Stimulated activated CD4-positive, alpha-beta T cell treated with anti-CD3 and anti-CD28 coated beads, Interleukin-12 subunit alpha, Interleukin-12 subunit beta, amount 100 ng/mL, for 24 hours (primary cell): ENCODE measurements at places on chromosomes 16 and 17.

DNA sequence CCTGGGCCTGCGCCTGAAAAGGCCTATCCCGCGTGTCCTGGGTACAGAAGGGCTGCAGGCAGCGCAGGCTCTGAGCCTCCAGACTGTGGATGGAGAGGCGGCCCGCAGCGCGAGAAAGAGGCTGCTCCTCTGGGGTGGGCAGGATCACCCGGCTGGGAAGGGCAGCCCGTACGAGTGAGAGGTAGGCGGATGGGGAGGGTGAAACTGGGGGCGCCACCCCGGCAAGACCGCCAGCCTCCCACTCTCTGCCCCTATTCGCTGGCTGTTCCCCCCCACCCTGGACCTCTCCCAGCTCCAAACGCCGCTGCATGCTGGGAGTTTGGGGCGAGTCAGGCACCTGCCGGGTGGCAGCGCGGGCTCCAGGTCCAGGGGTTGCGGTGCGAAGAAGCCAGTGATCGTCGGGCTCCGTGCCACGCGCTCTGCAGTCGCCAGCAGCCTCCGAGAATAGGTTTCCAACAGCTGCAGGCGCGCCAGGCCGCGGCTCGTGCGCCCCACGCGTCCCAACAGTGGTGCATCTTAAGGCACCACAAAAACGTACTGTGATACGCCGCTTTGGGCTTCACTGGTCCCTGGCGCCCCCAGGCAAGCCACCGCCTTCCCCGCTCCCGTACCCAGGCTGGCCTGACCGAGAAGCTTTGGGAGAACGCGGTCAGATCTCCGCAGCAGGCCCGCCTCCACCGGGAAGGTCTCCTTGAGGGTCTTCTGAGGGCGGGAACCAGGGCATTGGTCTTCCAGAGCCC lies 1.1 kb downstream of the NOXO1 start:
- DNase-seq: no peak

GRCh38 chr17:14098246-14098645 lies 28.9 kb downstream of the COX10 start:
- DNase-seq: no peak

DNA sequence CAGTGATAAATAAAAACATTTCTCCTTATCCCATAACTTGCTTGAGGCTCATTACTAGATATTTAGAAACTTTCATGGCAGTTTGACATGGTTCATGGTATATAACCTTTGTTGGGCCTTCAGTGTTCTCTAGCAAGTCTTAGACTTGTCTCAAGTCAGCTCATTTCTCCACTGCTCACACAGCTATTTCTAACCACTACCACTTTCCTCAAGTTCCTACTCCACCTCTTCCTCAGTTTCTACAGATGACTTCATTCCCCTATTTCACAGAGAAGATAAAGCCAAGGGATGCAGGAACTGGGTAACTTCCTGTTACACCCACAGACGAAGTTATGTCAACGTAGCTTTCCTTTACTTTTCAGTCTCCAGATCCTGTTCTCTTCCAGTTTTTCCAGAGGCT lies 23.2 kb downstream of the NLK start:
- DNase-seq: no peak

DNA sequence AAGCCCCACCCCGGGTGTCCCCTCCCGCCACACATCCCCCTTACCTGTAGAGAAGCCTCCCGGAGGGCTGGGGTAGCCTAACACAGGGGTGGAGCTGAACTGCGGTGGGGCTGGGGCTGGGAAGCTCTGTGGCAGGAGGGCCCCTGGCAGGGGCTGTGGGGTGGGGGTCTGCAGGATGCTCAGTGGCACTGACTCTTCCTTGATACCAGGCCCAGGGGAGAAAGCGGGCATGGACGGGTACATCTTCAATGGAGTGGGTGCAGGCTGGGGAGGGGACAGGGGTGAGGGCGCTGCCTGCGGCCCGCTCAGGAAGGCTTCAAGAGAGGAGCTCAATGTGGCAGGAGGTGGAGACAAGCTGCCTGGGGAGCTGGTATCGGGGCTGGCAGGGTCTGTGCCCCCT lies 16.7 kb downstream of the SREBF1 start:
- no peak for DNase-seq

- no peak for DNase-seq
These were observed 1.4 kb downstream of the NSMCE1 start for GRCh38 chr16:27267037-27267677.

DNA sequence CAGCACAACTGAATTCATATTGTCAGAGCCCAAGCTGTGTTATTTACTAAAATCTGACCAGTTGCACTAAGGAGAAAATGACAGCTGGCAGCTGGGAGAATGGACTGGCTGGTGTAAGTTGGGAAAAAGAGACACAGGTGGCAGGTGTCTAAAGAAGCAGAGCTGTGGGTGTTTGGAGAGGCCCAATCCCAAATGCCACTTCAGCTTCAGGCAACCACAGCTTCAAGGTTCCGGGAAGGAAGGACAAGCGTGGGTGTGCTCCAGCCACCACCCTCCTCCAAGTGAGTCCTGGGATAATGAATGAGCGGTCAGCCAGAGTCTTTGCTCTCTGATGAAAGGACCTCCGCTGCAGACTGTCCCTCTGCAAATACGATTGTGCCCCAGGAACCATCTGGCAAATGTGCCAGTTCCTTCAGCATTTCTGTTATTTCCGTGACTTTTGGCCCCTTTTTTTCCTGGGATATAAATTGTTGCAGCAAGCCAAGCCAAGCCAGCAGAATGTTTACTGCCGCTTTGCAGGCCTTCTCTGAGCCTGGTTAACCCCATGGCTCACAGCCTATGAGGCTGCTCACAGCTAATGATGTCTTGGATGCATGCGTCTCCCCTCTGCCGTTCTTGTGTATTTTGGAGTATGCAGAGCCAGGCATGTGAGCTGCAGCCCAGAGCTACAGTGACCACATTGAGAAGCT lies 9.5 kb upstream of the RHBDL3 start:
- no peak for DNase-seq

GRCh38 chr17:45666046-45666600 lies 118.0 kb upstream of the CRHR1 start:
- DNase-seq: no peak

- no peak for DNase-seq
These were observed 51.3 kb upstream of the ADORA2B start for GRCh38 chr17:15893658-15894024.

DNA sequence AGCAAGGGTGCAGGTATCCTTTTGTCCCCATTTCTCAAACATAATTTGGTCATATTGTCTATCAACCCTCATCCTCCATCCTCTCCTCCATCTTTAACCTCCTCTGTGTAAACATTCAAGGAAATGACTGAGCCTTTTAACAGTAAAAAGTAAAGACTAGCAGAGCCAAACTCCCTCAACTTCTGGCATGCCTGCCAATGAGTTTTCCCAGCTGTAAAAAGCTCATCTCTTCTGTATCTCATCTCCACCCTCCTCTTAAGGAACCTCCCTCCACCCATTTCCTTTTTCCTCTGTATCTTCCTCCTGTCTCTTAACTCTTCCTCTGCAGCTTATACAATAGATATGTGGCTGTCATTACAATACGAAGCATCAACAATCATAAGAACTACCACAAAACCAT lies 76.9 kb upstream of the PSMD7 start:
- no peak for DNase-seq

- DNase-seq: no peak
These were observed at the start of gene PRSS36 for GRCh38 chr16:31149894-31150890. Gene PRSS36 (minus strand): TSS chr16:31150066. CDS start chr16:31150035, 31 bp downstream.

DNA sequence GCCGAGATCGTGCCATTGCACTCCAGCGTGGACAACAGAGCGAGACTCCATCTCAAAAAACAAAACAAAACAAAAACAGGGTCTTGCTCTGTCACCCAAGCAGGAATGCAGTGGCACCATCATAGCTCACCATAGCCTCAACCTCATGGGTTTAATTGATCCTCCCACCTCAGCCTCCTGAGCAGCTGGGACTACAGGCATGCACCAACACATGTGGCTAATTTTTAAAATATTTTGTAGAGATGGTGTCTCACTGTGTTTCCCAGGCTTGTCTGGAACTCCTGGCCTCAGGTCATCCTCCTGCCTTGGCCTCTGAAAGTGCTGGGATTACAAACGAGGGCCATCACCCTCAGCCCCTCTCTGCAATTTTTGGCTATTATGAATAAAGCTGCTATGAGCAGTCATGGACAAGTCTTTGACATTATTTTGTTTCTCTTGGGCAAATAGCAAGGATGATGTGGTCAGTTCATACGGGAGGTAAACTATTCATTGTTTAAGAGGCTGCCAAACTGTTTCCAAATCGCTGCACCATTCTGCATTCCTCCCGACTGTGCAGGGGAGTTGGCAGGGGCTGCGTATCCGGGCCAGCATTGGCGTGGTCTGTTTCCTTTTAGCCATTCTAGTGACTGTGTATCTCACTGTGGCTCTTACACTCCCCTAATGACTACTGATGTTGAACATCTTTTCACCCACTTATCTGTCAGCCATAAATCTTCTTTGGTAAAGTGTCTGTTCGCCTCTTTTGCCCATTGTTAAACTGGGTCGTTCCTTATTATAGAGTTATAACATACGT lies 21.1 kb downstream of the EIF4A3 start:
- no peak for DNase-seq

GRCh38 chr17:13598353-13599167 lies 3.2 kb downstream of the HS3ST3A1 start:
- DNase-seq: no peak

DNA sequence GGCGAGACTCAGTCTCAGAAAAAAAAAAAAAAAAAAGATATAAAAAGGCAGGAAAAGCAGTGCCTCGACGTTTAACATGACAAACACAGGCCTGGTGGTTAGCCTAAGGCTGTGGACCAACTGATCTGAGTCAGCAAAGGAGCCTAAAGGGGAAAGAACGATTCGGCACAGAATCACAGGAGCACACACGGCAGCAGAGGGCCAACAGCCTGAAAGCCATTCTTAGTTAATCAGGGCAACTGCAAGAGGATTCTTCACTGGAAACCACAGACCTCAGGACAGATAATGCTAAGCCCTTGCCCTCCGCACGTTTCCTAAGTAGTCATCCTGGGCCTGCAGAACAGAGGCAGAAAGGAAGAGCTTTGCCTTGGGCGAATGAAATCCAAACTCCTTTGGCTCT lies 14.7 kb downstream of the TMEM11 start:
- no peak for DNase-seq

DNA sequence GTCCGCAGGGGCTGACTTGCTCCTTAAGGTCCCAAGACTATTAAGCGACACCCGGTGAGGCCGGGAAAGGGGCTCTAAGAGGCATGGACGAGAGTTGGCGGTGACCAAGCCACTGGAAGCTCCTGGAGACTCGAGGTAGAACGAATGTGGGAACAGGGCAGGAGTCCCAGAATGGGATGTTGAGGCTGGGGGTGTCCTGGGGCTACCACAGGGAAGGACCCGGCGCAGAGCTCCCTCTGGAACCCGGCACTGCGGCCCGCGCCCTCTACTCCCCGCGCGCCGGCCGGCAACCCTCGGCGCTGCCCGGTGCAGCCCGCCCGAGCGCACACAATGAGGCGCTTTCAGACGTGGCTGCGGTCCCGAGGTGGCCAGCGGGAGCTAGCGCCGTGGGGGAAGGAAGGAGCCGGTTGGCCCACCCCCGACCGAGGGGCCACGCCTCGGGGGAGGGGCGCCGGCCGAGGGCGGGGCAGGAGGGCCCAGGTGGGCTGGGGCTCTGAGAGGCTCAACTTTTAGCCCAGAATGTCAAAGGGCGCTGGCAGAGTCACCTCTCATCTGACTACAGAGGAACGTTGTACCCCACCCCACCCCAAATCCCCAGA lies at the start of gene CHST6:
TSS of gene CHST6 (minus strand) at position 366 of the 599 bp plus-strand sequence. CDS start 15,613 bp downstream, outside the sequence.
- DNase-seq: peak; percentile 13

- DNase-seq: no peak
These were observed 1.2 kb downstream of the ARHGAP17 start for GRCh38 chr16:25013751-25014499.

DNA sequence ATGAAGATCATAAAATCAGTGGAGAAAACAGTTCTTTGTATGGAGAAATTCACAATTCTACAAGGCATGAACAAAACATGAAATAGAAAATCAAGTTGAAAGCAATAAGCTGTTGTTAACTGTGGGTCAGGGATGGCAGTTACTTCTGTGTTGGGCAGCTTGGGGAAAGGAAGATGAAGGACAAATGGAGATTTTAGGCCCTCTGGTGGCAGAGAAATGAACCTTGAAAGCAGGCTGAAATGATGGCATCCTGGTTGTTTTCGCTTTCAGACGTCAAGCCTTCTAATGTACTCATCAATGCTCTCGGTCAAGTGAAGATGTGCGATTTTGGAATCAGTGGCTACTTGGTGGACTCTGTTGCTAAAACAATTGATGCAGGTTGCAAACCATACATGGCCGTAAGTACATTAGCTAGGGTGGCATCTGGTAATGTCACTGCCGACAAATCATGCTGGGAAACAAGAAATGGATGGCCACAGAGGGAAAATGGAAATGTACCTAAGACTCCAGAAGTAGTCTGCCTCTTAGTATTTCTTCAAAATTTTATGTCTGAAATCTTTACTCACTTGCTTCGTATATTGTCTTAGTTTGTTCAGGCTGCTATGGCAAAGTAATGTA lies 108.9 kb downstream of the MAP2K6 start:
- DNase-seq: no peak

DNA sequence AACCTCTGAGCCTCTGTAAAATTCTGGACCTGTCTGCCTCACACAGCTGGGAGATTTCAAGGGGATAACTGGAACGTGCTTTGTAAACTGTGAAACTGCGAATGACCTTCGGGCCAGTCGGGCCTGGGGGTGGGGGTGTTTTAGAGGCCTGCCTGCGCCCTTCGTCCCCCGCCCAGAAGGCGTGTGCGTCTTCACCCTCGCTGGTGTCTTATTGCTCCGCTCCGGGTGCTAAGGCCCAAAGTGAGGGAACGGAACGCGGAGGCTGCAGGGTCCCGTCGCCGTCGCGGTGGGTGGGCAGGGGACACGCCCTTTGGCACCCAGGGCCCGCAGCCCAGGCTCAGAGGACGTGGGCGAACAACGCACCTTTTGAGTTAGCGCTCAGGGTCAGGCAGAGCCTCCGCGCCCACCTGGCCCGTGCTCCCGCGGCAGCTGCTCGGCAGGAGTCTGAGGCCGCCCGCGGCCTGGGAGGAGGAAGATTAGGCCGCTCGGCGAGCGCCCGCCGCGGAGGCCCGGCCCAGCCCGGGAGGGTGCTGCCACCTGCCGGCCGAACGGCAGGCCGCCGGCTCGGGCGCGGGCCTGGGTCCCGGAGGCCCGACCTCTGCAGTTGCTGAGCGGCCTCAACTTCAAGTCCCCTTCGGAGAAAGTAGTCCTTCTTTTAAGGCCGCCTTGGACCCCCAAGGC lies 29.7 kb downstream of the DCAKD start:
- DNase-seq: peak; percentile 46

DNA sequence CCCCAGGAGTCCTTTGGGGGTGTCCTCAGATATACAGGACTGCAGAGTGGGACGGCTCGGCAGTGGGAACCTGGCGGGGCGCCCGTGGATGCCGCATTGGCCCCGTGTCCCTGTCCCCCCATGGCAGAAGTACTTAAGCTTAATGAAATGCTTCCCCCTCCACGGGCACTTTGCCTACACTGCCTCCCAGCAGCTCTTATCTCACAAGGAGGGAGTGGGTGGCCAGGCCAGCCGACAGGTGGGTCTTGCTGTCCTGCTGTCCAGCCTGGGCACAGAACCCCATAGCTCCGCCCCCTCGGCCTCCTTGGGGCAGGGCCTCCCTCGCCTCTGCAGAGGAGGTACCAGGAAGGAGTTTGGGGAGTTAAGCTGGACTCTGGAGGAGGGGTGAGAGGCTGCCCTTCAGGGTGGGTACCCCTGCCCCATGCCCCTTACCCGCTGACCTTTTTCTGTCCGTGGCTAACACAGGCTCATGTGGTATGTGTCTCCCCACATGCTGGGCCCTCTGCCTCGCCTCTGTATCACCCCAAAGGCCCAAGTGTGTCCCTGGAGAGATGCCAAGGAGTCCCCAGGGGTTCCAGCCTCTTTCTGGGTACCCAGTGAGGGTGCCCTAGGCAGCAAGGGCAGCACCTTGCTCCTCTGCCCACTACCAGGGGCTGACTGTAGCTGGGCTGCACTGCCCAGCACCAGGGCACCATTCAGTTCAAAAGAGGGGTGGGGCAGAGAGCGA lies 8.7 kb downstream of the THRA start:
- no peak for DNase-seq
